ENCODE measurements at places on chromosomes 16 and 17. TPM values are rescaled to one million over a fixed set of nuclear protein-coding genes. Genes with fewer than 3 reads are reported as not detected.

- DNase-seq: no peak
These were observed 30.1 kb downstream of the CIITA start for GRCh38 chr16:10906914-10907756.

DNA sequence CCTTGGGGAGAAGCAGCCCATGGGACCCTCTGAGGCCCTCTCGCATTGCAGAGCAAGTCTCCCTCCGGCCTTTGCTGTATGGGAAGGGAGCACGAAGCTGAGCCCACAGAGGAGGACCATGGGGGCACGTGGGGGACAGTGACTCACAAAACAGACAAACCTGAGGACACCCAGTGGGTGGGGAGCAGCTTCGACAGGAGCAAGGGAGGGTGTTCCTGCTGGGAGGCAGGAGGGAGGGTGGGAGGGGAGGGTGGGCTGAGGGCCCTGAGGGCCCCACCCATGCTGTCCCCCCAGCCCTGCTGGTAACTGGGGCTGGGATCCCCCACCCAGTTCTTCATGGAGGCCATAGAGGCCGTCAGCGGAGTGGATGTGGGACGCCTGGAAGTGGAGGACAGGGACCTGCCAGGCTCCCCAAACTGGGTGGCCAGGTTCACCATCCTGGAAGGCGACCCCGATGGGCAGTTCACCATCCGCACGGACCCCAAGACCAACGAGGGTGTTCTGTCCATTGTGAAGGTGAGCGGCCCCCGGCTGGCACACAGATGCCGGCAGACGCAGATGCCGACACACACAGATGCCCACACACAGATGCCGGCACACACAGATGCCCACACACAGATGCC lies 12.5 kb downstream of the SLC22A31 start:
- DNase-seq: no peak

GRCh38 chr17:54992797-54993639 lies 24.5 kb downstream of the STXBP4 start:
- peak; percentile 10 for DNase-seq

DNA sequence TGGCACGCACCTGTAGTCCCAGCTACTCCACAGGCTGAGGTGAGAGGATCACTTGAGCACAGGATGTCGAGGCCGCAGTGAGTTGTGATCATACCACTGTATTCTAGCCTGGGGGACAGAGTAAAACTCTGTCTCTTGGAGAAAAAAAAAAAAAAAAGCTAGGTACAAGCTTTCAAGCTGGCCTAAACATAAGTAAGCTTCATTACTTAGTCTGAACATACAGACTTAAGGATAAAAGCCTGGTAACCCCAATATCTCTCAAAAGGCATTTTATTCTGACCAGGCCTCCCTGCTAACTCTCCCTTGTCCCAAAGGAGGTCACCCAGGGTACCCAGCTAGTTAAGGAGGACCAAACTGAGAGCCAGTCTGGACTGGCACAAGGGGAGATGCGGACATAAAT lies 46.2 kb downstream of the TOM1L2 start:
- no peak for DNase-seq

Gene KRT33B
- total RNA-seq: not detected

Gene FKBP10
- total RNA-seq: 0.92 TPM

Gene CALB2
- 35.1 TPM for total RNA-seq
